CD4-positive, alpha-beta T cell treated with Interleukin-17A for 1 hour (primary cell): ENCODE measurements at places on chromosomes 2 and 18.

- DNase-seq, result no peak
These were observed 61.1 kb downstream of the FMNL2 start for GRCh38 chr2:152396051-152396511.

- DNase-seq, result no peak
These were observed 26.2 kb downstream of the CFAP53 start for GRCh38 chr18:50240080-50240563.

DNA sequence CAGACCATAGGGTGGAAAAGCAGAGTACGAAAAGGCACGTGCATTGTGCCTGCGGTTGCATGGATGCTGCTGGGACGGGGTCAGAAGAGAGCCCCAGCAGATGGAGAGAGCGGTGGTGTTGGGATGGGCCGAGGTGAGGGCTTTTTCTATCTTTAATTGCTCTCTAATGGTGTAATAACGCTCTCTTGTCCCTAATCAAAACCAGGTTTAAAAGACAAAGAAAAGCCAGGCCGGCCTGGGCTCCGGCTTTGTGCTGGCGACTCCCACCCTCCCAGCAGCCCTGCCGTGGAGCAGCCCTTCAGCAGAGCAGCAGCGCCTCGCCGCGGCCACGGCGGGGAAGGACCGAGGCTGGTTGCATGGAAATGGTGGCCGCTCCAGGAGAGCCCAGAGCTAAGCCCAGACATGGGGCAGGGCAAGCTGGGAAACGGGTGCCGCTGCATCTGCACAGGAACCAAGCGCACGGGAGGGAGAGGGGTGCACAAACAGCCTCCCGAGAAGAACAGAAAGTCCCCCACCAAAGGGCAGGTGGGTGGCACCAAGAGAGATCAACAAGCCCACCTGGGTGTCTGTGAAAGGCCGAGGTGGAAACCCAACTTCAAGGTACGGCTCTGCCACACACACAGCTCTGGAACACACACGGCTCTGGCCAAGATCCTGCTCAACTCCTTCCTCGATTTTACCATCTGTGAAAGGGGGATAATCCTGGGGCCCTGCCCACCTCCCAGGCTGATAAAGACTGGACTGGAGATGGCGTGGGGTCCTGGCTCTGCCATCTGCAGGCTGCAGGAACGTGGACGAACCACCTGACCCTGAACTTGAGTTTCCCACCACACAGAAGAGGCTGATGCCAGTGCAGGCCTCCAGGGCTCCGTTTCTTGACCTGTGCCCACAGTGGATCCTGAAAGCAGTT, 15.0 kb downstream of the HS1BP3 start:
- DNase-seq, result peak; percentile 29

DNA sequence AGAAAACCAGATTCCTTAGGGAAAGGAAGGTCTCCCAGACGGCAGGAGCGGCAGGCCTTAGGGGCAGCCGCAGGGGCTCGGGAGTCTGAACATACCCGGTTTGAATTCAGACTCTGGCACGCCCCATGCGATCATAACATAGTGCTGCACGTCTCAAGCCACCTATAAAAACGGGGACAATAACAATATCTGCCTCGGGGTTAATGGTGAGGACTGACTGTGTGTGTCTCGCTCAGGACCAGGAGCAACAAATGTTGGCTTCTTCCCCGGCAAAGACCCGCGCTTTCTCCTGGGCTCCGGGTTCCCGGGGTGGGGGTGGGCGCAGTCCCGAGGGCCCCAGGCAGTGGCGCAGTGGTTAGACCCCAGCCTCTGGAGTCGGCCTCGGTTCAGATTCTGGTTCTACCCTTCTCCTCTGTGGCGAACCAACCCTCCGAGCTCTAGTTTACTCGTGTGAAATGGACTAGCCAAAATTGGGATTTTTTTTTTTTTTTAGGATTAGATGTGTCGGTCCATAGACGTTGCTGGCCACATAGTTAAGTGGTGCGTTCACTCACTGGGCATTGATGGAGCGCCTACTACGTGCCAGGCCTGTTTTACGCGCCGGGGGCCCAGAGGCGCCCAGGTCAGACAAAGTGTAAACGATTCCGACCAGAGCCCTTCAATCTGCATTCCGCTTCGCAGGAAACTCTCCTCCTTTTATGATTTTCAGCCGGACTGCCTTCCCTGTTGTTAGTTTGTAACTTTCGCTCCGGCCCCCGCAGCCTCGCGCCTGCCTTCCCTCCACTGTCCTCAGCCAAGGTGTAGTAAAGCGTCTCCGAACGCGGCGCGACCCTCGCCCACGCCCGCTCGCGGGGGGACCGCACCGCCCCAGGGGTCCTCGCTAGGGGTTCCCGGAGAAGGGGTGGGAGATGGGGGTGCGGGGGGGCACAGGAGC, 820 bp upstream of the SH3BP4 start:
- no peak for DNase-seq

- no peak for DNase-seq
These were observed 121.2 kb downstream of the CABYR start for GRCh38 chr18:24259869-24260641.

DNA sequence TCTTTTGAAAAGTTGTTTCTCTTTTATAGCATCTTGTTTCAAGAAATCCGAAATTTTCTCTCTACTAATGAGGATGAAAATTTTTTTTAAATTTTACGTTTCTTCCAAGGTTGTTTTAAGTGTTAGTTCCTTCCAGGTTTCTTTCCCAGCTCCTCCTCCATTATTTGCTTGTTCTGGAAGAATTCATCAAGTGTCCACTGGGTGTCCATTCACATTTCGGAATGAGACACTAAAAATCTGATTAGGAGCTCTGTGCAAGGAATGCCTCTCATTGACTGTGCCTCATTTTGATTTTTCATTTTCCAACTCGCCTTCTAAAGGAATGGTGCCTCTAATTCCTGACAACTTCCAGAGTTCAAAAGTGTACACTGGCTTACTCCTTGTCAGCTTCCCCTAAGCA, 6.1 kb downstream of the SP100 start:
- no peak for DNase-seq

- DNase-seq, result no peak
These were observed 48.6 kb downstream of the ETAA1 start for GRCh38 chr2:67445652-67446268.

DNA sequence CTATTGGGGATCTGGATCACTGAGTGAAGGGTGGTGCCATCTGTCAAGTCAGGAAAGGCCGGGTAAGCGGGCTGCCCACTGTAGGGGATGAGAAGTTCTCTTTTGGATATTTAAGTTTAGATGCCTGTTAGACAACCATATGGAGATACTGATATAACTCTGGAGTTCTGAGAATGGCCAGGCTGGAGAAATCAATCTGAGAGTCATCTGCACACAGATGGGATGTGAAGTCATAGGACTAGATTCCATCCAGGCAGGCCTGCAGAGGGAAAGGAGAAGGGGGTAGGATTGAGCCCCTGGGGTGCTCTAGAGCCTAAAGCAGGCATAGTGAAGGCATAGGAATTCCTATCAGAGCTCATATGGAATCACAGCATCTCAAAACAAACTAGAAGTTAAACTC, 30.1 kb downstream of the SPRED2 start:
- no peak for DNase-seq

DNA sequence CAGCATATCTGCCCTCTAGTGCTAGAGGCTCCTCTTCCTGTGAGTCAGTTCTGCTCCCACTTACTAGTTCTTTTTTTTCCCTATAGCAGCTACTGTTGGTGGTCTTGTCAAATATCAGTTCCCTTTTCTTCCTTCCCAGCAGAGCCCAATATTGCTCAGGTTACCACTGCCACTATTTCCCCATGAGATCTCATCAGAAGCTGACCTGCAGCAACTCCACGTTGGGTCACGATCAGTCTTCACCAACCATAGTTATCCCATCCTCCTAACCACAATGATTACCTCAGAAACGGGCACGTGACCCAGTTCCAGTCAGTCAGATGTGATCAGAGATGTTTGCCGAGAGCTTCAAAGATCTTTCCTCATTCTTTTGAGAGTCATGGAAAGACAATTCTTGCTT, 59.7 kb upstream of the CAPN13 start:
- no peak for DNase-seq

GRCh38 chr2:132676999-132677398, 7.0 kb upstream of the LYPD1 start:
- DNase-seq, result no peak

GRCh38 chr18:80194874-80195570, 52.3 kb downstream of the PARD6G start:
- no peak for DNase-seq

DNA sequence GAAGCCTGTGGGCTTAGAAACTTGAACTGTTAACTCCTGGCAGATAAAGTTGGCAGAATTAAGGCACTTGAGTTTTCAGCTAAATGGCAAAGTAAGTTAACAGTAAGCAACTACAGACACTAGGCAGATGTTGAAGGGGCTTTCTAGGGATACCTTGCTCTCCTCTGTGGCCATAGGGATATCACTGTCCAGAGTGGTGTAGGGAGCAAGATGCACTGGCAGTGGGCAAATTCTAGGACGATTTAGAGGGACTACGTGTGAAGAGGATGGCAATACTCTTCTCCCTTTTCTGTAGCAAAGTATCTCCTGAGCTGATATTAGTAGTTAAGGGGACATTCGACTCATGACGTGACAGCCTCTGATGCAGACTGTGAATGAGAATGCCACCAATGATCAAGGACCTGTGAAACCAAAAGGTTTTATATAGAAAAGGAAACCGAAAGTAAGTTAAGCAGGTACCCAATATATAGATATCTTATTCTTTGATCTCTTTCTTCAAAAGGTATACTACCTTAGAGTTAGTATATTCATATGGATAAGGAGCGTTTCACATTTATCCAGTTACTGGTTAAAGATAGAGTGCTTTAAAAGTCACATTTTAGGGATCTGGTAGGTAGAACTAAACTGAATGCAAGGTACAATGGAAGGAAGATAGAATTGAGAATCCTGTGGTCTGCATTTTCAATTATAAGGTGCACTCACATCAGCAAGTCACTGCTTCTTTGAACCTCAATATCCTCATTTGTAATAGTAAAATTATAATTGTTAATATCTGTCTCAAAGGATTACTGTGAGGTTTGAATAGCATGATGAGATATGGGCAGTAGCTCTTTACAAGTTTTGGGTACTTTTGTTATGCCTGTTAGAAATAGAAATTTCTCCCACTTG, 106.4 kb downstream of the KCNH7 start:
- peak; percentile 46 for DNase-seq

GRCh38 chr2:69744456-69744855, 2.5 kb downstream of the ANXA4 start:
- DNase-seq, result no peak

DNA sequence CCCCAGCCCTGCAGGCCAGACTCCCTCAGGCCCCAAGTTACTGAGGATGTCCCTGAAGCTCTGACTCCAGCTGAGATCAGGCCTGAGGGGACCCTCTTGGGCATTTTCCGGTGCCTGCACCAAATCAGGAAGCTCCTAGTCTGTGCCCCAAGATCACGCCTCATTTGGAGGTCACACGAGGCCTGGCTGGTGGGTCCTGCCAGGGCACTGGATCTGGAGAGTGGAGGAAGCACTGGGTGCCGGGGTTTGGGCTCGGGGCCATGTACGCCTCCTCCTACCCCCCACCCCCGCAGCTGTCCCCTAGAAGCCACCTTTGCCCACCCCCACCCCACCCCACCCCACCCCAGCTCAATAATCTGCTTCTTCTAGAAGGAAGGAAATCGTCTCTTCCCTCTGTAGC, 16.2 kb downstream of the SH2D6 start:
- no peak for DNase-seq

GRCh38 chr18:63832470-63832869, 55.0 kb upstream of the SERPINB2 start:
- no peak for DNase-seq

GRCh38 chr2:239396881-239397681, 3.7 kb downstream of the HDAC4 start:
- DNase-seq, result peak; percentile 49

DNA sequence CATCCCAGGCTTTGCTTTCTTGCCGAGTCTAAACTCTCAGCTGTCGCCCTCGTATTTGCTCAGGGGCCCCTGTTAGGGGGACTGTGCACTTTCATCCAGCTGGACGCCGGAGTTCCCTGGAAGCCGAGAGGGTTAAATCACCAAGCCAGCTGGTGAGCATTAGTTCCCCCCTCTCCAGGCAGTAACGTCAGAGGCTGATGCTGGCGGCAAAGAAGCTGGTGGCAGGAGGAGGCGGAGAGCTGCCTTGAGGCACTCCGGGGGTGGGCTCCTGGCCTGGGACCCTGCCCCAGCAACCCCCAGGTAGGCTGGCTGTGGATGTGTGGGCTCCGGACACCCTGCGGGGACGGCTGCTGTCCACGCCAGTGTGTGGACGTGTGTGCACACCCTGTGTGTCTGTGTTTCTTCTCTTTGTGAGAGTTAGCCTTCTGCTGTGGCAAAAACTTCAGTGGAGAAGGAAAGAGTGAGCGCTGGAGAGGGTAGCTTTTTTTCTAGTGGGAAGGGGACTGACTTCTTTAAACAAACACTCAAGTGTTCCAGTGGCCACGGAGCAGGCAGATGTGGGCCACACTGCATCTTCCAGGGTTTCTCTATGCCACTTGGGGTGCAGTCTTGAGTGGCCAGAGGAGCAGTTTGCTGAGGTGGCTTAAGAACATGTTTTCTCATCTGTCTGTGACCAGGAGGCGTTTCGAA, 84.7 kb downstream of the GLI2 start:
- DNase-seq, result no peak

- no peak for DNase-seq
These were observed 248.5 kb upstream of the SESTD1 start for GRCh38 chr2:179513181-179513580.

GRCh38 chr2:220162320-220162719, 534.9 kb downstream of the SLC4A3 start:
- no peak for DNase-seq

GRCh38 chr18:49431165-49431962, 29.1 kb downstream of the DYM start:
- DNase-seq, result no peak

DNA sequence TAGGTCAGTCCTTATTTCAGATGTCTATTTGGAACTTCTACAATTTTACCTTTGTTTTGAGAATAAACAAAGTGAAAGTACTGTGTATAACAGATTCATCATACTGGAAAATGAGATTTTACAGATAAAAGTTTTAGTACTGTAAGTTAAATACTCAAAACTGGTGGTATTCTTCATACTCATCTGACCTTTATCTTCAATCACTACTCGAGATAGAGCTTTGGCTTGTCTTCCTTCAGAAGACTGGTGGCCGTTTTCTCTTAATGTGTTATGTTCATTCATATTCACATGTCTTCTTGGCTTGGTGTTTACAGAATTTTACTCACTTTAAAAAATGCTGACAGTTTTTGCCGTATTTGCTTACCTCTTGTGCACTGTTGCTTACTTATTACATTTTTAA, 2.1 kb downstream of the SPOPL start:
- DNase-seq, result no peak

GRCh38 chr2:203476881-203477280, 58.2 kb downstream of the RAPH1 start:
- no peak for DNase-seq

- no peak for DNase-seq
These were observed 230.7 kb downstream of the RND3 start for GRCh38 chr2:150256736-150257135.
